ENCODE measurements at places on chromosomes 3 and 15. TPM values are rescaled to one million over a fixed set of nuclear protein-coding genes. Genes with fewer than 3 reads are reported as not detected.
A peak's percentile ranks its signal among the peaks of the same experiment; 100 is the strongest.

DNA sequence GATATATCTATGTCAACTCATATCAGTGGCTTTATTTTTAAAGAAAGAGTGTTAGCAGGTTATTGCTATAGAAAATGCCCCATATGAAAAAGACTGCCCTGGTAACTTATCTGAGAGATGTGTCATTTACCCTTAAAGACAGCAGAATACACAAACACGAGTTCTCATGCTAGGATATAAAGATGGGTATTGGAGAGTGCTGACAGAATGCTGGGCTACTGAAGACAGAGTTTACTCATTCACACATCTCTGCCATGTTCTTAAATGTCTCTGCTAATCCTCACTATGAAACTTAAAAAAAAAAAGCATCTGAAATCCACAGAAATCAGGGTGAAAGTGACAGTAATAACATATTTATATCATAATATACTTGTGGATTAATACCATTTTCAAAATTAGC, 126.7 kb downstream of the FOXP1 start:
- no peak for DNase-seq

GRCh38 chr3:46447228-46447985, 17.3 kb downstream of the LTF start:
- no peak for DNase-seq

DNA sequence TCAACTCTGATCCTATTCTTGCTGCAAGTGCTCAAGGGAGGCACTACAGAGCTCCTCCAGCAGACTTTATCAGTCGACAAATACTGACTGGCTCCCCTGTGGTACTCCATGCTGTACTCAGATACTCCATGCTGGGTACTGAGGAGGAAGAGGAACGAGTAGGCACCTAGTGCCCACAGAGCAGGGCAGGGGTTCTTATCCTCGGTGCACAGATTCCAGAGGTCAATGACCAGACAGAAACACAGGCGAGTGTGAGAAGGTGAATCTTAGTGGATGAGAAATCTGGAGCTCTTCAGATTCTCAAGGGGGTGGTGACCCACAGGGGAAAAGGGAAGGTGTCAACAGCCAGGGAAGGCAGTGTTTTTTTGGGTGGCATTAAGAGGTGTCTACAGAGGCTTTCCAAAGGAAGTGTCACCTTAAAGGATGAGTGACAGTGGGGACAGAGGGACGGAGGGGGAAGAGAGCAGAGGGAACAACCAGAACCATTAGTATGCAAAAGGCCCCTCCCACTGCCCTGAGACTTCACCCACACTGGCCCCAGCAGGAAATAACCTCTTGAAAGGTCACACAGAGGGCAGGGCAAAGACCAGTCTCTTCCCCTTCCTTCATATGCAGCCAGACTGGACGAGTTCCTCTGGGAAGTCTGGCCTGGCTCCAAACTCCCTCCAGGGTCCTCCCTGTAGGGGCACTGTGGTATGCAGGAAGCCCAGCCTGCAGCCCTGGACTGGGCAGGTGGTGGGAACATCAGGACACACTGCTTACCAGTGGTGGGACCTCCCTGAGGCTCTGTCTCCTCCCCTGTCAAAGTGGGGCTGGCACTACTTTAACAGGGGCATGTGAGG, 27.5 kb downstream of the CCDC12 start:
- DNase-seq, result no peak

GRCh38 chr3:143294188-143294587, 174.6 kb downstream of the CHST2 start:
- no peak for DNase-seq

GRCh38 chr3:114122027-114122709, 56.7 kb downstream of the DRD3 start:
- DNase-seq, result no peak

DNA sequence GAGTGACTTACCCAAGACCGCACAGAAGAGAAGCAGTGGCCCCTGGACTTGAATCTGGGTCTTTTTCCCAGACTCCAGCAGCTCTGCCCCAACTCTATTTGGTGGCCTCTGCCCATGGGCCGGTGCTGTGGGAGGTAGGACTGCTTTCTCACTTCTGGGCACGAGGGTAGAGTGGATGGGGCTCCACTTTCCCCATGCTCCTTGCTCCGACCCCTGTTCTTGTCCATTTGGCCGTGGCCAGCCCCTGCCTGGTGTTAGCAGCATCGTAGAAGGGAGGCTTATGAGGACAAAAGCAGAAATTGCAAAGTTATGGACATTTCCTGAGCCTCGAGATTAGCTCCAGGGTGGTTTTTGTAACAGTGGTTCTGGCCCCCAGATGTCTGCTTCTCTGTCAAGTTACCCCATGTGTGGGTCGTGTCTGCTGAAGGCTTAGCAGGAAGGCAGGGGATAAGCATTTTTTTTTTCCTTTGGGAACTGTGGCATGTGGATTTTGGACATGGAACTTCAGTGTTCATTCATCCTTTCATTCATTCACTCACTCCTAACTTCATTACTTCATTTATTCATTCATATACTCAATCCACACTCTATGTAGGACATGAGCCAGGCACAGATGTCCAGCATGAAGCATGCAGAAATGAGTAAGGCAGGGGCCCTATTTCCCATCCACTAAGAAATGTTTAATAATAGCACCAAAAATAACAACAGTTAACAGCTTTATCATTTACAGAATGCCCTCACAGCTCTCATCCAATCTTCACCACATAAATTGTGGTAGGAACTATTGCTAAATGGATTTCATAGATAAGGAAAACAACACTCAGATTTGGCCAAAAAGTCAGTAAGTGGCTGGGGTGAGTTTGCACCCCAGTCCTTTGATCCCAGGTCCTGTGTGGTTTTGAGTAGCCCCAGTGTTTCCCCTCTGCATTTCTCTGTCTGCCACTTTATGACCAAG, 180.5 kb downstream of the OPA1 start:
- no peak for DNase-seq

- no peak for DNase-seq
These were observed 30.7 kb downstream of the TLE3 start for GRCh38 chr15:70067011-70067410.

- no peak for DNase-seq
These were observed 27.0 kb downstream of the GPR156 start for GRCh38 chr3:120258009-120258408.

GRCh38 chr3:58659051-58659675, 7.4 kb downstream of the FAM3D start:
- DNase-seq, result peak; percentile 8

DNA sequence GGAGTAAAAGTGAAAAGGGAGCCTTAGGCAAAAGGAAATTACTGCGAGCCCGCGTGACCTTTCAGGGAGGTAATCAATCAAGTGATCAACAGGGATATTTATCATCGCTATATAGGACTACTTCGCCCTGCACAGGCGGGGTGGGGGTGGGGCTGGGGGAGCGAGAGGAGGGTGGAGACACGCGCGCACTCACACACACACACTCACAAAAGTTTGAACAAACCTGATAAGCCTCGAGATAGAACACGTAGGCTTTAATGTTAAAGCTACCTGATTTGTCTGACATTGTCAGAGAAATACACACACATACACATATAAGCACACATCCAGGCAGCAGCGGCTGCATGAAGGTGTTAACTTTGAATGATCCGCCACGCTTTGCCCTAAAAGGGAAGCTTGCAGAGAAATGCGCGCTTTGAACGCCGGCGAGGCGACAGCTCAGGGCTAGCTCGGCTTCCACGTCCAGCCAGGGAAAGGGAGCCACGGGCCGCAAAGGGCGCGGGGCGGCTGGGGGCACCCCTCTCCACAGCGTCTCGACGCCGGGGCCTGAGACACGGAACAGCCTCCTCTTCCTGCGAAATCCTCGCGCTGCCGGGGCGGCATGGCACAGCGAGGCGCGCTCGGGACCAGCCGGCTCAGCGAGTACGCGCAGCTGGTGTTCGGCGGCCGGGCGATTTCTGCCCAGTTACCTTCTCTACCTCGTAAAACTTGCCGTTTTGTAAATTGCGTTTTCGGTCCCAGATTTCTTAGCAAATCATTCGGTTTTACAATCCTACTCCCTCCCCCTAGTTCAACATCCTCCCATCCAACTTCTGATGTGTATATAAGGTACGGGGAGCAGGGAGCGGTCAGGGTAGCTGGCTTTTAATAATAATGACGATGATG, 4.8 kb upstream of the MECOM start:
- DNase-seq, result no peak

DNA sequence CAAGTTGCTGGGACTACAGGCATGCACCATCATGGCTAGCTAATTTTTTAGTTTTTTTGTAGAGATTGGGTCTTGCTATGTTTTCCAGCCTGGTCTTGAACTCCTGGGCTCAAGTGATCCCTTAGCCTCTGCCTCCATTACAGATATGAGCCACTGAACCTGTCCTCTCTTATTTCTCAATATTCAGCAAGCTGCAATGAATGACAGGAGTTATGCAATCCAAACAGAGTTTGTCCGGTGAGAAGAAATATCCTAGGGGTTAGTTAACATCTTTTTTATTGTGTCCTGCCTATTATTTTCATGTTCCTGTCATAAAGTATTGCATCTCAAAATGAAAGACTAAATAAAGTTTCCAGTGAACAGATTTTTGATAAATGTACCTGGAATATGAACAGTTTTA, 1161.4 kb downstream of the OTOL1 start:
- no peak for DNase-seq

DNA sequence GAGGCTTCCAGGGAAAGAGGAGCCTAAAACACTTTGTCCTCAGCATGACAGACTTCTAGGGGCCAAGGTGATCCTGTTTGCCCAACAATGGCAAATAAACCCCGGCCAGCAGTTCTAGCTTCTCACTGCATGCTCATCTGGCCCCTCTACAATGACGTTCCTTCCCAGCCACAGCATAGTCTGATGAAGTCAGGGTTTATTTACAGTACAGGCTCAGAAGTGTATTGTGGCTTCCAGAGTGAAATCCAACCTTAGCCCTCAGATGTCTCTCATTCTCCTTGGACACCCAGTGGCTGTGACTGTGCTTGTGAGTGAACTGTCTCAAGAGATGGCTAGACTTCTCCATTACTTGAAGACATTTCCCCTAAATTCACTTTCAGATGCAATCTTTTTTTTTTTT, 40.8 kb downstream of the BFSP2 start:
- no peak for DNase-seq

DNA sequence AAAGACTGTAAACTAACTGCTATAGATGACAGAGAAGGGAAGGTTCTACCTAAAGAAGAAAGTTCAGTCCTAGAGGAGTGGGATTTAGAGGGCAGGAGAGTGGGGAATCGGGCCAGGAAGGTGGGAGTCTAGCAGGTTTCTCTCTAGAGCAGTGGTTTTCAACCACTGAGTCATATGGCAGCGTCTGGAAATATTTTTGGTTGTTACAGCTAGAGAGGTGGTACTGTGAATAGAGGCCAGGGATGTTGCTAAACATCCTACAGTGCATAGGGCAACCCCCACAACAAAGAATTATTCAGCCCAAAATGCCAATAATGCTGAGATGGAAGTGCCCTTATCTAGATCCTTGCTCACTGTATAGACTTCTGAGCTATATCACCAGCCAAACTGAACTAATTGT, 28.7 kb downstream of the ATP1B3 start:
- DNase-seq, result no peak

CISH gene
- 0.20 TPM for total RNA-seq

ARPIN gene
- total RNA-seq, result 5.2 TPM

AADACL2 gene
- not detected for total RNA-seq

CNTN6 gene
- total RNA-seq, result 0.17 TPM

All from NCI-H460 (cell line).